ENCODE measurements at places on chromosomes 13 and 19.

DNA sequence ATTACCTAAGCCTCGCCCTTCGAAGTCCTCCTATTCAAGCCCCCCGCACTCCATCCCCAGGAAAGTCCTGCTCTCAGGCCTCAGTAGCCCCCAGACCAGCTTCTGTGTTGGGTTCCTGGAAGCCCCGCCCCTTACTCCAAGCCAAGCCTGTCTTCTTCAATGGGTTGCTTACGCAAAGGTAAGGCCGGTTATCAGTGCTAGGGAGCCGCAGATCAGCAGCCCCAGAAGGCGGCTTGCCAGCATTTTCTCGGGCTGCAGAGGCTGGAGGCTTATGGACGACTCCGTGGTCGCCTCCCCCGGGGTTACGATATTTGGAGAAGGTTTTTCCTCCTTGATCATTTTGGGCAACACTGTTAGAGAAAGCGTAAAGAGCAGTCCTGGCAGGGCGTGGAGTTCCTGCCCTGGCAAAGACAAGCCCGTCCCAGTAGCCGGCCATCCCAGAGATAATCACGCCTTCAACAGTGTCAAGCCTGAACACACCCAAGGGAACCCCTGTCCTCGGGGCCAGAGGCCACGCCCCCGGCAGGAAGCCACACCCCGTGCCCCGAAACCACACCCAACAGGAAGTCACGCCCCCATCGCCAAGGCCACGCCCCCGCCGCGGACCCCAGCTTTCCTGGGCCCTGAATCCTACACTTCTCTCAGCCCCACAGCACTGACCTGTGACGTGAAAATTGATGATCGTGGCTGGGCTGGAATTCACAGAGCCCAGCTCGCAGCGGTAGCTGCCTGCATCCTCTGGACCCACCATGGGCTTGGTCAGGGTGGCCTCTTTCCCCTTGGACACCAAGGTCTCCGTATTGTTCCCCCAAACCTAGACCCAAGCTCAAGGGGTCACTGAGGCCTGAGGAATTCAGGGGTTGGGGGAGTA is 954 bp upstream of the RASIP1 start:
- DNase-seq, result peak; percentile 32

DNA sequence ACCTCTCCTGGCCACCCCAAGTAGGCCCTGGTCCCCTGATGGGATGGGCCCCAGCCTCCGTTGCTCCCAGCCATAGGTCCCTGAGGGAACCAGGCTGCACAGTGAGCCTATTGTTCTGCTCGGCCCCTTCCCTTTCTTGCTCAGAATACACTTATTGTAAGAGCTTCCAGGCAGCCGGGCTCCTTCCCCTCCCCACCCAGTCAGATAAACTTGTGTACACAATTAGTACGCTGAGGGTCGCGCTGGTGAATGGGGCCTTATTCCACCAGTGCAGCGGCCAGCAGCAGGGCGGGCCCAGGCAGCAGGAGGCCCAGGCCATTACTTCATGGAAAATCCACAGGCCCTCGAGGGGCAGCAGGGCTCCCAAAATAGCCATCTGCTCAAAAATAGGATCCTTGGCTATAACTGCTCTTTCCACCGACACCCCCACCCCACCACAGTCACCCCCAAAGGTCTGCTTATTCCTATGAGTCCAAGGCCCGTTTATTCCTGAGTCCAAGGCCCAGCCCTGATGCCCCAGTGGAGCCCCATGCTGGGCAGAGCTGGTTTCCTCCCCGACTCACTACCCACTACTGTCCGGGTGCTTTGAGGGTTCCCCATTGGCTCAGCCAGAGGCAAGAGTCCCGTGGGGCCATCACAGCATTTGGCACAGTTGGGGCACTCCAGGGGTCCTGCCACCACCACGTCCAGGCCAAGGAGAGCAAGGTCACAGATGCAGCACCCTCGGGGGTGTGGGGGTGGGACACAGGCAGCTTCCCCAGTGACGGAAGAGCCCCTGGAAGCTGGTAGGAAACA is 22.1 kb downstream of the CAPN12 start:
- DNase-seq, result no peak

DNA sequence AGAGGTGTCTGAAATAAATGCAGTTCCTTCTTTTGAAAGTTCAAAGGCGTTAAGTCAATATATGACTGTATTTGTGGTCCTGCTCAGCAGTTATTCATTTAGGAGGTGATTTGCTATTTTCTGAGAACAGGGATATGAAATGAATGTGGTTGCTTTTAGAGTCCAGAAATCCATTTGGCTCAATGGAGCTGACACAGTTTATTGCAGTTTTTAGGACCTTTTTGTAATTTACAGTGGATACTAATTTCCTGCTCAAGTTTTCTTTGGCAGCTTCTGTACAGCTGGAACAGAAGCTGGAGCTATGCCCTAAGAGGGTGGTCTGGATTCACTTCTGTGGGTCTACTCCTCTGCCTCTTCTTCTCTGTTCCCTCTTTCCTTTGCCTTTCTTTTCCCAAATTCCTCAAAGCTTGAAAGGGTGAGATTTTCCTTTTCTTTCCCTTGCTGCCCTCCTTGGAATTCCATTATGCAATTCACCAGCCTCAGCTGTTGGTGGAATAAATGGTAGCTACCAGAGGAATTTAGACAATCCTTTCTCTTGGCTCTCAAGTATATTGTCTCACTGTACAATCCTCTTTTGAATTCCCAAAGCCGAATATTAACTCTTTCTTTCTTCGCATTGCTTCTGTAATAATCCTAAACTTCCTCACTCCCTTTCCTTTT is 39.9 kb downstream of the ITGBL1 start:
- no peak for DNase-seq

GRCh38 chr13:113834496-113835200 is 29.2 kb downstream of the GAS6 start:
- DNase-seq, result no peak

- DNase-seq, result no peak
Observed at GRCh38 chr13:93227878-93228642, 1.5 kb downstream of the GPC6 start.

GRCh38 chr13:50174630-50175029 is 159.4 kb downstream of the KCNRG start:
- DNase-seq, result no peak

DNA sequence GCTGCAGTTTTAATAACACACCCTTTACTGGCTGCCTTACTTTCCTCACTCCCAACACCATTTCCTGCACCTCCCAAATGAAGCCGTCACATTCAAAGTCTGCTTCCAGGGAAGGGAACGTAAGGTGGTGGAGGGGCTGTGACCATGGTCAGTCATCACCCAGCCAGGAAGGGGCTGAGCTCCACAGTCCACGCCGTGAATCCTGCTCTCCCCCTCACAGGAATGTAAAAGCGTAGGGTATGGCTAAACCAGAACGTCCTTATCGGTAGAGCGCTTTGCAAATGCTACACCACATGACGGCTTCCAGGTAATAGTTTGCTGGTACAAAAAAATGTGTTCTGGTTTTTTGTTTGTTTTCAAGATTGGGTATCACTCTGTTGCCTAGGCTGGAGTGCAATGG is 7.0 kb downstream of the NUMBL start:
- DNase-seq, result no peak

- peak; percentile 68 for DNase-seq
Observed at GRCh38 chr19:17385878-17386611, 8.0 kb downstream of the CCDC194 start.

DNA sequence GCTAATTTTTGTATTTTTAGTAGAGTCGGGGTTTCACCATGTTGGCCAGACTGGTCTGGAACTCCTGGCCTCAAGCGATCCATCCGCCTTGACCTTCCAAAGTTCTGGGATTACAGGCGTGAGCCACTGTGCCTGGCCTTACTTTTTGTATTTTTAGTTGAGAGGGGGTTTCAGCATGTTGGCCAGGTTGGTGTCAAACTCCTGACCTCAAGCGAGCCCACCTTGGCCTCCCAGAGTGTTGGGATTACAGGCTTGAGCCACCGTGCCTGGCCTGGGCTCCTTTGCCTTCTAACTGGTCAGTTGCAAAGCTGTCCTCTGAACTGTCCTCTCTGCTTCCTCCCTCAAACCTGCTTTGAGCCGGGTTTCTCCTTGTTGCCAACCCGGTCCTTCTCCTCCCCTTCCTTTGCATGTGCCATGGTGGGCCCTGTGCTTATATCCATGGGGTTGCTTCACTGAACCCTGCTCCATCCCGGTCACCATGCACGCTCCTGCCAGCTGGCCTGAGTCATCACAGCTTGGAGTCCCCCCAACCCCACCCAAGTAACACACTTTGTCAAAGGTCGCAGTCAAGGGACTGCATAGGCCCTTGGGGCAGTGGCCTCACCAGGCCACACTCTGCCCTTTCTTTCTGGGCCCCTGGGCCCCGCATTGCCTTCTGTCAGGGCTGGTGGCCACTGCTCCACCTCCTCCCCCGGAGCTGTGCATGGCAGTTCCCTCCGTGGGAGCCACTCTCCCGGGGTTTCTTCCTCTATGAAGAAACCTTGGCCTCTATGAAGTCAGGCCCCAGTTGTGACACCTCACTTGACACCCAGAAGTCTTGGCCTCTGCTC is 21.2 kb downstream of the WTIP start:
- no peak for DNase-seq

Data from stimulated activated CD4-positive, alpha-beta T cell treated with anti-CD3 and anti-CD28 coated beads, Interleukin-4, amount 100 ng/mL, for 24 hours (primary cell).